ENCODE measurements at places on chromosomes 4 and X.

DNA sequence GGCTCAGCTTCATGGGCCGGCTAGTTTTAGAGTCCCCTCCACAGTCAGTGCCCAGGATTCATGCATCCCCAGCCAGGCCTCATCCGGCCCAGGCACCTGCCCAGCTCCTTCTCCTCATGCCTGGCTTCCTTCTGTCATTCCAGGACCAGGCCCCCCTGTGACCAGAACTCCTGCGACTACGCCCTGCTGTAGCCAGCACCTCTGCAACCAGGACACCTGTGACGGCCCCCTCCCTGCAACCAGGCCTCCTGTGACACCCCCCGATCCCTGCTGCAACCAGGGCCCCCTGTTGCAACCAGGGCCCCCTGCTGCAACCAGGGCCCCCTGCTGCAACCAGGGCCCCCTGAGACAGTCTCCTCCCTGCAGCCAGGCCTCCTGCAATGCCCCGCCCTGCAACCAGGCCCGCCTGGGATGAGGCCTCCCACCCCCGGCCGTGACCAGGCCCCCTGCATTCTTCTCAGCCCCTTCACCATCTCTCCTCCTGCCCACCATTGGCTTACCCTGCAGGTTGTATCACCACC lies 46.8 kb downstream of the HTRA3 start:
- DNase-seq = no peak

DNA sequence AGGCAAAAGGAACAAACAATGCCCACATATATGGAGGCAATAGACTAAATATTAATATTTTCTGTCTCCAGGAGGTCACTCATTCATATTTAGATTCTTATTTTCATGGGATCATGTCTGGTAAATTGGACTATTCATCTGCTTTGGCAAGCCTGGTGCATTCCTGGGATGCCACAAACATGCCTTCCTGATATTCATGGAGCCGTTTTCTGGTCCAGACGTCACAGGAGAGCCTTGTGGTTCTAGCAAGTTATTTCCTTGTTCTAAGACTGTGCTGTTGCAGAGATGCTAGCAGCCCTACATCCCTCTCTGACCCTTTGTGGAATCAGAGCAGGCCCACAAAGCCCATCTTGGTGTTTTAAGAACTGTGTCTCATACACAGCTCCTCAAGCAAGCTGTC lies 16.1 kb upstream of the EXOSC9 start:
- DNase-seq = no peak

- DNase-seq = no peak
Observed at GRCh38 chr4:153259661-153260060, 55.4 kb downstream of the TRIM2 start.

DNA sequence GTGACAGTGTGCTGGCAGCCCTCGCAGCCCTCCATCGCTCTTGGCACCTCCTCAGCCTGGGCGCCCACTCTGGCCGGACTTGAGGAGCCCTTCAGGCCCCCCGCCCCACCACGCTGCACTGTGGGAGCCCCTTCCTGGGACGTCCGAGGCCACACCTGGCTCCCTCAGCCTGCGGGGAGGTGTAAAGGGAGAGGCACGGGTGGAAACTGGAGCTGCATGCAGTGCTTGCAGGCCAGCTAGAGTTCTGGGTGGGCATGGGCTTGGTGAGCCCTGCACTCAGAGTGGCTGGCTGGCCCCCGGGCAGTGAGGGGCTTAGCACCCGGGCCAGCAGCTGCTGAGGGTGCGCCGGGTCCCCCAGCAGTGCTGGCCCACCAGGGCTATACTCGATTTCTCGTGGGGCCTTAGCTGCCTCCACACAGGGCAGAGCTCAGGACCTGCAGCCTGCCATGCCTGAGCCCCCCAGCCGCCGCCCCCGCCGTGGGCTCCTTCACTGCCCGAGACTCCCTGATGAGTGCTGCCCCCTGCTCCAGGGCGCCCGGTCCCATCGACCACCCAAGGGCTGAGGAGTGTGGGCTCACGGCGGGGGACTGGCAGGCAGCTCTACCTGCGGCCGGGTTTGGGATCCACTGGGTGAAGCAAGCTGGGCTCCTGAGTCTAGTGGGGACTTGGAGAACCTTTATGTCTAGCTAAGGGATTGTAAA lies 1672.7 kb upstream of the PCDH7 start:
- no peak for DNase-seq

- no peak for DNase-seq
Observed at GRCh38 chr4:153790962-153791551, 2.2 kb upstream of the SFRP2 start.

DNA sequence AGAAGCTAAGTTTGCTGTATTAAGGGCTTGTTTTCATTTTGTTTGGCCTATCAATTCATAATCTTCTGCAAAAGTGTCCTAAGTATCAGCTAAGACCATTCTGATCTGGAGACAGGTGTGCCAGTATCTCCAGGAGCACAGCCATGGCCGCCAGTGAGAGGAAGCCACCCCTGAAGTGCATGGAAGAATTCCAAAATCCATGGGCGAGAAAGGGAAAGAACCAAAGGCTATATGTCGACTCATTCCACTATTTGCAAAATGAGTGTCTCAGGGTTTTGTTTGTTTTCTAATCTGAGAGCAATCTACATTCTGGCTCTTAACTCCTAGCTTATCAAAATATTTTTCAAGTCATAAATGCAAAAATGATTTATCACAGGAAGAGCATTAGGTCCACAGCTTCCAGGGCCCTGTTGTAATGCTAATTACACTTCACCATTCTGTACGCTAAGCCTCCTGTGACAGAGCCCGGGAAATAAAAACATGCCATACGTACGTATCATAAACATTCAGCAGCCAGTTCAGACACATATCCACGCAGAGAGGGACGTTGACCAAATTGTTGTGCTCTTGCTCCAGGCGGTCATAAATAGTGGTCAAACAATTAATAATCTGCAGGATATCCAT lies 137.3 kb upstream of the FTHL17 start:
- DNase-seq = no peak

GRCh38 chrX:47214435-47215077 lies 3.9 kb upstream of the CDK16 start:
- no peak for DNase-seq

DNA sequence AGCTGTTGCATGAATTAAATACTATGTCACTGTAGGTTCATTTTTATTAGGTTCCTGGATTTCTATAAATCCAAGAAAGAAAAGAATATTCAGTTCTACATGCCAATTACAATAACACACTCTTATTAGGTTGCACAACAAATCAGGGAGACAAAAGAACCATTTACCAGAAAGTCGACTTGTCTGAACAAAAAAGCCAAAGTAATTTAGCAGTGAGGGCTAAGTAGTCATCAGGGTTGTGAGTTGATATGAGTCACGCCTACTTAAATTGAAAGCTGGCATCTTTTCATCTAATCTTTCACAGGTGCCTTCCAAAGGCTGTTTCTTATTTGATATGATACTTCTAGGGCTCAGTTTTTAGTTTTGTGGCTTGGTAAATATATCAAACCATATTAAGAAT lies 25.4 kb upstream of the GNRHR start:
- no peak for DNase-seq

Measured in caudate nucleus (tissue), 63 donors.